ENCODE measurements at places on chromosomes 16 and 17.

DNA sequence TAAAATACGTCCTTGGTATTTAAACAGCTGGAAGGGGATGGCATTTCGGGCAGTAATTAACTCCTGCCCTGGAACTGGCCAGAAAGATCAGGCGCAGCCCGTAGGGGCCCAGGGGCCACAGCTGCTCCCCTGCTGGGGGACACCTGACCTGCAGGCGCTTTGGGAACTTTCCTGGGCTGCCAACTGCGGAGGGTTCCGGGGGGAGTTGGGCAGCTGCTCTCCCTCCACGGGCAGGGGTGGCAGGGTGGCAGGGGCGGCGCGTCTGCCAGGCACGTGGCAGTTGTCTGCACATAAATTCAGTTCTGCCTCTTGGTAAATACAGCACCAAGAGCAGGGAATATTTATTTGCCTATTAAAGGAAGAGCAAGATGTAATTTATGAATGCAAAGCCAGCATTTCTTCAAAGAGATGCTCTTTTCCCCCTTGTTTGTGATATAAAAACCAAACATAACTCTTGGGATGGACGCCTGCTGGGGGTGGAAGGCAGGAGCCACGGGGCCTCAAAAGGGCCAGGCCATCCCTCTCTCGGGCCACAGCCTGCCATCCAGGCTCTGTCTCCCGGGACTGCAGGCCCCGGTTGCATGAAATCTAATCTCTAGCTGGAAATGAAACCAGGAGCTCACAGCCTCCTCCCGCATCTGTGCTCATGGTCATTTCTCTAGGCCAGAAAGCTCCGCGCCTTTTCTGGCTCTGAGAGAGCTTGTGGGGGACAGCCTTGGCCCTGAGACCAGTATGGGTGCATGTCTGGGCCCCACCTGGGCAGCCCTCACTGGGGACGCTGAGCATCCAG, 29.9 kb upstream of the CHMP6 start:
- no peak for DNase-seq

DNA sequence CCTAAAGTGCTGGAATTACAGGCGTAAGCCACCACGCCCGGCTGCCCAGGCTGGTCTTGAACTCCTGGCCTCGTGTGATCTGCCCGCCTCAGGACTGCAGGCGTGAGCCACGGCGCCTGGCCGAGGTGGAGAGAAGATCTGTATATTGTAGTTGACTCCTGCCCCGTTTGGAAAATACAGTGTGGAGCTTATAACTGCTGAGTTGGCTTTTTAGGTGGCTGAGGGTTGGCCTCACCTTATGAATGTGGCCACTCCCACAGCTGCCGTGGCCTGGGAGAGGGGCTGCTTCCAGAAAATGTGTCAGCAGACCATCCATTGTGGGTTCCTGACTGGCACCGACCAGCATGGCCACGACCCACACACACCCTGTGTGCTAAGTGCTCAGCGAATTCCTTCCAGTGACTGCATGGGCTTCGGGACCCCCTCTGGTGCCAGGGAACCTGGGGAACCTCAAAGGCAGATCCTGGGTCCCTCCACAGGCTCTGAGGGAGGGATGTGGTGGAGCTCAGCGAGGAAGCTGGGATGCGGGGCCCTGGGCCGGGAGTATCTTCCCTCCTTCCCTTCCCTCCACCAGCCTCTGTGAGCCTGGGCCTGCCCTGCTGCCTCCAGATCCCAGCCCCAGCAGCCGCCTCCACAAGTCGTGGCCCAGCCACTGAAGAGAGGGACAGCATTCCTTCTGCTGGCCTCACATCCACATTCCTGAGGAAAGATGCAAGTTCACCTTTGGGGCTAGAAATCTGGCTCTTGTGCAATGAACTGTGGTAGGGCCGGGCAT, 10.9 kb upstream of the RAB11FIP3 start:
- DNase-seq, result no peak

GRCh38 chr17:4583782-4584100, 588 bp upstream of the SMTNL2 start:
- no peak for DNase-seq

DNA sequence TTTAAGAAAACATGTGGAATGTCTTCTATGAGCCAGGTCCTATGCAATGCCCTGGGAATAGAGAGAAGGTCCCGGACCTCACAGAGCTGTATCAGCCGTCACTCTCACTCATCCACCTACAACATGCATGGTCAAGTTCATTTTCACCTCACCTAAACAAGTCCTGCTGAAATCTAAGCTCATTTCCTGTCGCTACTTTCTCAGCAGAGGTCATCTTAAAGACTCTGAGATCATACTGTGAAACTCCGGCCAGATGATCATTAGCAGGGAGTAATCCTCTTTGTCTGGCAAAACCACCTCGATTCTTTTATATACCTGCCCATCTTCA, 66.2 kb upstream of the LYRM9 start:
- DNase-seq, result no peak

GRCh38 chr16:86524029-86524428, 13.7 kb downstream of the FOXF1 start:
- DNase-seq, result no peak

GRCh38 chr17:73595479-73595878, 48.8 kb downstream of the SDK2 start:
- no peak for DNase-seq

DNA sequence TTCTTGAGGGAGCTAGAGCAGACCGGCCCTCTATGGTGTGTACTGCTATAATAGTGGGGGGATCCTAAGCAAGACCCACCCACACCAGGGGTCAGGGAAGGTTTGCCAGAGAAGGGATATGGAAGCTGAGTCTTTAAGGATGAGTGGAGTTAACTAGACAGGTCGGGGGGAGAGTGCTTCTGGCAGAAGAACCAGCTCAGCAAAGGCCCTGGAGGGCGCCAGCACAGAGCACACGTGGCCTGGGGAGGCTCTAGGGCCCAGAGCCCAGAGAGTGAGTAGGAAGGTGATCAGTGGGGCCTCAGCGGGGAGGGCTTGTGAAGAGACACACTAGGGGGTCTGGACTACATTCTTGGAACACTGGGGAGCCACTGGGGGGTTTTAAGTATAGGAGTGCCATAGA, 21.1 kb downstream of the NGFR start:
- DNase-seq, result no peak

GRCh38 chr17:40497695-40498094, 3.7 kb downstream of the TNS4 start:
- no peak for DNase-seq

DNA sequence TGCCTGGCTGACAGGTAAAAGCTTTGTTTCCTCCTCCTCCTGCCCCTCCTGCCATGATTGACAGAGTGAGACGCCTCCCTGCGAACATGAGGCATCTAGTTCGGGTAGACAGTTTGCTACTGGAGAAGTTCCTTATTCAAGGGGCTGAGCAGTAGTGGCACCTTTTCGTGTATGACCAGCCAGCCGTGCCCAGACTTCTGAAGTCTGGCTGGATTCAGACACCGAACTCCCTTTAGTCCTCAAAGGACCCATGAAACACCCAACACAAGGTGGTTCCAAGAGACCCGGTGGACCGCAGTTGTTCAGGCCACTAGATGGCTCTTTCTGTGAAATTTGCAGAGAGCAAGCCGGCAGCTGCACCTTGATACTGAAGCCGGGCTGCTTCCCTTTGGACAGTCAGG, 192.8 kb downstream of the XYLT1 start:
- no peak for DNase-seq

GRCh38 chr16:68784226-68784625, 47.1 kb downstream of the CDH1 start:
- no peak for DNase-seq

DNA sequence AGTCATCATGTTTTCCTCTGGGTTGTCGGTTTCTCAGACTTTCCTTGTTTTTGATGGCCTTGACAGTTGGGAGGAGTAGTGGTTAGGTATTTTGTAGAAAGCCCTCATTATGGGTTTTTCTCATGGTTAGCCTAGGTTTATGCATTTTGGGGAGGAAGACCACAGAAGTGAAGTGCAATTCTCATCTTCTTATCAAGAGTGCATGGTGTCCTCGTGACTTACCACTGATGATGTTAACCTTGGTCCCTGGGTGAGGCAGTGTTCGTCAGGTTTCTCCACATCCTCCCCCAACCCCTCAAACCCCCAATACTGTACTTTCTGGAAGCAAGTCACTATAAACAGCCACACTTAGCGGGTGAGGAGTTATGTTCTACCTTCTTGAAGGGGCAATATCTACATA, 42.3 kb downstream of the BPTF start:
- no peak for DNase-seq

DNA sequence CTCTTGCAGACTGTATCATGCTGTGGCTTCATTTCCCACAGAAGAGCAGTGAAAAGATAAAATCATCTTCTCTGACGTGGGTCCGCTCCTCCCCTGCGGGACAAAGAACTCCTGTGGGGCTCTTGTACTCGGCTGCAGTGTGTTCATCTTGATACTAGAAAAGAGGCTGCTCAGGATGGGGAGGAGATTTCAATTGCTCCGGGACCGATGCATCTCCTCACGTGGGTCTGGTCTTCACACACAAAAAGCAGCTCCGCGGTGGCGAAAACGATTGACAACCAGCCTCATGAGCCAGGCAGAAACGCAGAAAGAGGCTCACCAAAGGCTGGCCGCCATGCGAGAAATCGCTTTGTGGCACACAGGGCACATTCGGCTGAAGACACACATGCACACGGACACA, 14.4 kb upstream of the KCNJ18 start:
- no peak for DNase-seq

- DNase-seq, result no peak
Measured at GRCh38 chr17:61955619-61956018, 27.8 kb upstream of the INTS2 start.

All from stimulated activated CD4-positive, alpha-beta T cell treated with anti-CD3 and anti-CD28 coated beads, Interleukin-1b, Interleukin-23, amount 100 ng/mL, for 4 hours (primary cell).